ENCODE measurements at places on chromosomes 5 and 9.

GRCh38 chr5:157740229-157740610, 3.3 kb upstream of the LSM11 start:
- peak; percentile 30 for DNase-seq

DNA sequence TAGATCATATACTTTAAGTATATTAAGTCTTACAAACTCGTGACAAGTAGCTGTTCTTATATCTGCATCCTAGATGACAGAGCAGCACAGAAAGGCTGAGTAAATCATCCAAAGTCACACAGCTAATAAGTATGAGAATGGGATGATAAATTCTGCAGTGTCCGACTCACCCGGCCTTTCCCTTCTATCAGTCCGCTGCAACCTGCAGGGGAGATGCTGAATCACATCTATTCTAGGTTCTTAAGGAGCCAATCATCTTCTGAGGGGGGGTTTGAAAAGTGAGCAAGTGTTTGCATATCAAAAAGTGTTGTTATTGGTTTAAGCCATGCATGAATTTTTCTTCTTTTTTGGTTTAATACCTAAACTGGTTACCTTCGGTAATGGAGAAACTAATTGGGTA, 38.9 kb downstream of the ADAMTS16 start:
- DNase-seq: no peak

GRCh38 chr5:158682631-158683030, 417.1 kb downstream of the EBF1 start:
- DNase-seq: no peak

DNA sequence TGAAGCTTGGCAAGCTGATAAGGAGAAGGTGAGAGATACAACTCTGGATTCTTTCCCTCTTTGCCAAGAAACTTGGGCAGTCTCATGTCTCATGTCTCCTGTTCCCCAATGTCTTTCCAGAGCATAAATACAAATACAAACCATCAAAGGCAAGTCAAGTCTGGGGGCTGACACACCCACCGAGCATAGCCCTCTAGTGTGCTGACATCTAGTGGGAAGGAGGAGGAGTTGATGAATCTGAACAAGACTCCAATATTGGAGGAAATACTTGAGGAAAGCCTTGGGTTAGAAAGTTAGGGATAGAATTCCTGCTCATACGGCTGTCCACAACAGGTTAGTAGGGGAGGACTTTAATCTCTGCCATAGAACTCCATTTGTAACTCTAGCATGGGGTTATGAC, 8.6 kb downstream of the MLANA start:
- DNase-seq: no peak

DNA sequence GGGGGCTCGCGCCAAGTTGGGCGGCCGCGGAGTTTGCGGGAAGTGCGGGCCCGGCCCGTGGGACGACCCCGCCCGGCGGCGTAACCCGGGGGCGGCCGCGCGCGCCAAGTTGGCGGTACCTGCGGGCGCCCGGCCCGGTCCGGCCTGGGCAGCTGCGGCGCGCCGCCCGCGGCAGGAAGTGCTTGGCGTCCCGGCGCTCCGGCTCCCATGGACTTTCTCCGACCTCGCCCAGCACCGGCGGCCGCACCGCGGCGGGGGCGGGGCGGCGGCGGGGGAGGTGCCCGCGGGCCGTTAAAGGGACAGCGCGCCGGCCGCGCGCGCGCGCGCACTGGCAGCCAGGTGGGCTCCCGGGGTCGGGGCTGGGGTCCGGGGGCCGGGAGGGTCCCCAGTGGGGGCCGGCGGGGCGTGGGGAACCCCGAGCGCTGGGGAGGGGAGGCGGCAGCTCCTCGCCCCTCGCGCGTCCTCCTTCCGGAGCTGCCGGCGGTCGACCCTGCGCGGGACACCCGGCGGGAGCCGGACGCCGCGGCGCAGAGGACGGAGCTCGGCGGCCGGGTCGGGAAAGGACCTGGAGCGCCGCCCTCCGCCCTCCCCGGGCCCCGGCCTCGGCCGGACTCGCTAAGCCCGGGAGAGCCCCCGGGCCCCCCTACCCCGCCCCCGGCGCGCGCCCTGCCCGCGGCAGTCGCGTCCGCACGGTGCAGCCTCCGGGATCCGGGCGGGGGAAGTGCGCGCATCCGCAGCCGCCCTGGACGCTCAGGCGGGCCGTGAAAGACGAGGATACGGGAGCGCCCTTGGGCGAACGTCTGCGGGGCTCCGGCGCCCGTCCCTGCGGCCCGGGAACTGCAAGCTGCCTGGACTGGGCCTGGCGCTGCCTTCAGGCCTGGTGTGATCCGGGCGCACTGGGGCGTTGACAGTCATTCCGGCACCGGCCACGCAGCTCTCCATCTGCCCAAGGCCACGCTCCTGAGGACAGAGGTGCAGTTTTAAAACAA, at the start of gene NACC2:
Gene NACC2, minus strand, starts transcription at position 220 of the 989 bp plus-strand sequence. CDS start 44,768 bp downstream, outside the sequence.
- no peak for DNase-seq

- no peak for DNase-seq
Observed at GRCh38 chr5:102341681-102342288, 45.7 kb upstream of the SLCO4C1 start.

DNA sequence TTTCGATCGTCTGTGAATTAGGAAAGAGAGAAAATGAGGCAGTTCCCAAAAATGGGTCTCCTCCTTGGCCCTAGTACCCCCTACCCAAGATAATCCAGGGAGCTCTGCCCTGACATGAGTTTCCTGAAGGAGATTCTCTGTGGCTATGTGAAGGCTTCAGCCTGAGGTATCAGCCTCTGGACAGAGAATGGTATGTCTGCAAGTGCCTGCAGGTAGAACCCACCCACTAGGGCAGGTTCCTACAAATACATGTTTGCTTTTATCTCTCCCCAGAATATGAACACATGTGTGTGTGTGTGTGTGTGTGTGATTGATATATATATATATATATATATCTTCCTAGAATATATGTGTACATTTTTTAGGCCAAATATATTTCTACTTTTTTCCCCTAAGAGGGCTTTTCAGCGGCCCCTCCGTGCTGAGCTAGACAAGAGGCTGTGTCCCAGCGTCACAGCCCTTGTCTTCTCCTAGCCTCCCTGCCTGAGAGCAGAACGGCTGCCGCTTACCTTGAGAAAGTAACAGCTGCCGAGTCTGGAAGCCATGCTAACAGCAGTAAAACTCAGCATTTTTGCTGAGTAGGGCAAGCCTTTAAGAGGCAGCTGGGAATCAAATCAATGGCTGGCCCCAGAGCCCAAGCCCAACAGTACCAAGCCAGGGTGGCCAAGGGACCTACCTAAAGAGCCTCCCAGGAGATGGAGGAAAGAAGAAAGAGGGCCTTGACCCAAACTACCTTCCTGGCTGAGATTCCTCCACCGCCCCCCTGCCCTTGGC, 2.1 kb downstream of the BRINP1 start:
- no peak for DNase-seq

DNA sequence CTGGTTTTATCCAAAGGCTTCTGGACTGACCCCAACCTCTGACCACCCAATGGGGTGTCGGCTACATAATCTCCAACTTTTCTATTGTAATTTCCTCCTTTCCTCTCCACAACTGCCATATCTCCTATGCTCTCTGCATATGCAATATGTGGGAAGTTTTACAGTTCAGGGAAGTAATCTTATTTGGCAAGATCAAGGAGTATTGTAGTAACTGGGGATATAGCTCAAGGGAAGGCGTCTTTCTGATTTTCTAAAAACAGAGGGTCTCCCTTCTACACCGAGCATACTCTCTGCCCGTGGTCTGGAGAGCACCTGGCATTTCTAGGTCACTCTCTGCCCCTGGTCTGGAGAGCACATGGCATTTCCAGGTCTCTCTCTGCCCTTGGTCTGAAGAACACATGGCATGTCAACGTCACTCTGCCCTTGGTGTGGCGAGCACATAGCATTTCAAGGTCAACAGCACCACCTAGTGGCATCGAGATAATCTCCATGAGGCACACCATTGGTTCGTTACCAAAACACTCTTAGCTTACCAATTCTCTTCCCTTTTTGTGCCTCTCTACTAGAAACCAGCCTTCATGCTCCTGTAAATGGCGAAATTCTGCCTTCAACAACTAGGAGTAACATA, 616.4 kb upstream of the NUDT12 start:
- peak; percentile 74 for DNase-seq

GRCh38 chr9:4077499-4078102, 222.3 kb downstream of the GLIS3 start:
- peak; percentile 10 for DNase-seq

GRCh38 chr5:568061-568781, 43.9 kb upstream of the CEP72 start:
- no peak for DNase-seq

- no peak for DNase-seq
Observed at GRCh38 chr5:64165500-64166200, at the start of gene RNF180. Gene RNF180, plus strand, starts transcription at chr5:64165843. Its CDS starts 34,965 bp downstream, at chr5:64200808.

GRCh38 chr9:69221036-69221435, 47.0 kb downstream of the TJP2 start:
- no peak for DNase-seq

- no peak for DNase-seq
Observed at GRCh38 chr9:137028263-137029057, 423 bp upstream of the ABCA2 start.

GRCh38 chr5:93409691-93410090, 171.3 kb downstream of the NR2F1-AS1 start:
- no peak for DNase-seq

DNA sequence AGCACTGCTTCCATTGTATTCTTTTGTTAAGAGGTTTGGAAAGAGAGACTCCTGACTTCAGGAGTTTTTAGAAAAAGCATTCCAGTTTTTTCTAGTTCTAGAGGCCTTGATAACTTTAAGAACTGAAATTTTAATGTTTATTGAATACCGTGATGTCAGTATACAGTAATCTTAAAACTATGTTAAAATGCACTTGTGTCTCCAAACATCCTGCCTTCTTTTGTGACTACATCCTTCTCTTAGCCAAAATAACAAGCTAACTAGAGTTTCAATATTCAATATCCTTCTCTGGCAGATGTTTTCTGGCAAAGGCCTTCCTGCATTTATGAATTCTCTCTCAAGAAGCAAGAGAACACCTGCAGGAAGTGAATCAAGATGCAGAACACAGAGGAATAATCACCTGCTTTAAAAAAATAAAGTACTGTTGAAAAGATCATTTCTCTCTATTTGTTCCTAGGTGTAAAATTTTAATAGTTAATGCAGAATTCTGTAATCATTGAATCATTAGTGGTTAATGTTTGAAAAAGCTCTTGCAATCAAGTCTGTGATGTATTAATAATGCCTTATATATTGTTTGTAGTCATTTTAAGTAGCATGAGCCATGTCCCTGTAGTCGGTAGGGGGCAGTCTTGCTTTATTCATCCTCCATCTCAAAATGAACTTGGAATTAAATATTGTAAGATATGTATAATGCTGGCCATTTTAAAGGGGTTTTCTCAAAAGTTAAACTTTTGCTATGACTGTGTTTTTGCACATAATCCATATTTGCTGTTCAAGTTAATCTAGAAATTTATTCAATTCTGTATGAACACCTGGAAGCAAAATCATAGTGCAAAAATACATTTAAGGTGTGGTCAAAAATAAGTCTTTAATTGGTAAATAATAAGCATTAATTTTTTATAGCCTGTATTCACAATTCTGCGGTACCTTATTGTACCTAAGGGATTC, 43.1 kb downstream of the NDFIP1 start:
- DNase-seq: peak; percentile 48

DNA sequence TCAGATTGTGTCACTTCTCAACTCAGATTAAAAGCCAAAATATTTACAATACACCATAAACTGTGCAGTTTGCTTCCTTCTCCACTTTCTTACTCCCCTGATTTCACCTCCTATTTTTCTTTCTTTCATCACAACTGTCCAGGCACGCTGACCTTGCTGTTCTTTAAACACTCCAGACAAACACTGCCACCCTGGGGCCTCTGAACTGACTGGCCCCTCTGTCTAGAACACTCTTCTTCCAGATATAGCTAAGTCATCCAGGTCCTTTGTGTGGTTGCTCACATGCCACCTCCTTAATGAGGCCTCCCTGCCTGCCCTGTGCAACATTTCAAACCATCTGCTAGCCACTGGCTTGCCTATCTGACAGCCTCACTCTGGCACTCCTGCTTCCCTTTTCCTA, 46.6 kb downstream of the ATG10 start:
- DNase-seq: peak; percentile 80

DNA sequence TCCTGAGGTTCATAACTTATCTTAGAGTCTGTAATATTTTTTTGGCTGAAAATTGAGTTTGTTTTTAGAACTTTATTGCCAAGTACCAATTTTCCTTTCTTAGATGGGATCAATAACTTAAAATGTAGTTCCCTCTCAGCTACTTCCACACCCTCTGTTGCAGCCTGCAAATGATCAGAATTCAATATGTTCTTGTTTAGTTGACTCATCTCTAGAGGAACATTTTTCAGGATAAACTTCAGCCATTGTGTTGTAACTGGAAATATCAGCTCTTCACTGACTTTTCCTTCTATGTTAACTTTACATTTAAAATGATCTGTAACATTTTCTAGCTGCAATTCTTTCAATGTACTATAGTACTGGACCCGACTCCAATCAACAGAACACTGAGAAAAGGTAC, 115.7 kb downstream of the ESM1 start:
- DNase-seq: no peak

- DNase-seq: no peak
Observed at GRCh38 chr5:93348231-93348630, 232.8 kb downstream of the NR2F1-AS1 start.

- no peak for DNase-seq
Observed at GRCh38 chr5:140977003-140977402, 10.7 kb downstream of the PCDHAC2 start.

DNA sequence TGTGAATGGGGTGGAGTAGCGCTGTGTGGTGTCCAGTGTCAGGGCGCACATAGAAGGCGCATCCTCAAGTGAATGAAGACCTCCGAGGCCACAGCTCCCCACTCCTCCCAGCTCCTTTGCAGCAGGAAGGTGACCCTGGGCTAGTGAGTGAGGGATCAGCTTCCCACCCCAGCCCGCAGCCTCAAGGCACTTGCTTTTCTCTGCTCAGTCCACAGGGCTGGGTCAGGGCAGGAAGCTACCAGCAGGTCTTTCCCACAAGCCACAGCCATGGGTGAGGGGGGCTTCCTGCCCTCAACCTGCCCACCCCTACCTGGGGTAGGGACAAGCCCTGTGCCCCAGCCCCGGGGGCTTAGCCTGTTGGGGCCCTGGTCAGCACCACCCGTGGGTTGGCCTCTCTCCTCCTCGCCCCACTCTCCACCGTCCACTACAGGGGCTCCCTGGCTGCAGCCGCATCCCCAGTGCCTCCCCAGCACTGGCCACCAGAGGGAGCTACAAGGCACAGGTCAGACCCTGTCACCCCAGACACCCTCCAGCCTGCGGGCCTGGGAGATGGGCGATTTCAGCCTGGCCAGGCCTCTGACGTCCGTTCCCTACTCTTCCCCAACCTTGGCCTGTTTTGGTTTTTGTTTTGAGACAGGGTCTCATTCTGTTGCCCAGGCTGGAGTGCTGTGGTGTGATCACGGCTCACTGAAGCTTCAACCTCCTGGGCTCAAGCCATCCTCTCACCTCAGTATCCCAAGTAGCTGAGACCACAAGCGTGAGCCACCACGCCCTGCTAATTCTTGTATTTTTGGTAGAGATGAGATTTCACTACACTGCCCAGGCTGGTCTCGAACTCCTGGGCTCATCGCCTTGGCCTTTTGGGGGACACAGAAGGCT, 1.3 kb upstream of the ABCA2 start:
- peak; percentile 54 for DNase-seq

- DNase-seq: no peak
Observed at GRCh38 chr9:12183321-12183720, 509.9 kb upstream of the TYRP1 start.

Measured in HepG2 (cell line).